ENCODE measurements at places on chromosomes 12 and 14.

DNA sequence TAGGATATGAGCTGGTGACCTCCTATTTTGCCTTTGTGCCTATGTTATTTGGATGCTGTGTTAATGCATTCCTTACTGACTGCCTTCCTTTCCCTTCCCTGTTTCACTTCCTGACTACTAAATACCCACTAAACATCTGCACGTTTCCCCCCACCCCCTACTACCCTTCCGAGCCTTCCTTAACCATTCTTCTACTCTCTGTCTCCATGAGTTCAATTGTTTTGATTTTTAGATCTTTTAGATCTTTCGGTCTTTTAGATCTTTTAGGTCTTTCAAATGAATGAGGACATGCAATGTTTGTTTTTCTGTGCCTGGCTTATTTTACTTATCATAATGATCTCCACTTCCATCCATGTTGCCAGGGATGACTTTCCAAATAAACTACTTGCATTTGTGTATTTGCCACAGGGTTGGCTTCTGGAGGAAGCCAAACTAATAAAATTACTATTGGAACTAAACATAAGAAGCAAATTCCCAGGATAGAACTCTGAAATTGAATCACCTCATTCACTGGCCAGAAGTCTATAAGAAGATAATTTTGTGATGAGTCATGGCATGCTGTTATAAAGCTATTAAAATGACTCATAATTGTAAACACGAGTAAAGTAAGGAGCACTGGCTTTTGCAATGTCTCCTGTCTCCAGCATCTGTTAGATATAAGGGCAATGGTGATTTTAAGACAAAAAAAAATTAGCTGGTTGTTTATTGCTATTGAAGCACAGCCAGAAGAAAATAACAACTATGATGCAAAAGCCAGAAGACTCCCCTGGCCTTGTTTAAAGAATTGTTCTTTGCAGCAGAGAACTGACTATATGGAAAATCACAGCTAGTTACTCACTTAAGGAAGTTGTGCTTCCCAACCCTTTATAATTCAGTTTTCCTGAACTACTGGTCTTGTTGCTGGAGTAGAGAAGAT, 586.3 kb downstream of the LRFN5 start:
- DNase-seq, result peak; percentile 92

GRCh38 chr12:61385771-61386170, 874.4 kb upstream of the USP15 start:
- peak; percentile 72 for DNase-seq

- DNase-seq, result no peak
Observed at GRCh38 chr12:76777765-76778216, 13.9 kb downstream of the ZDHHC17 start.

DNA sequence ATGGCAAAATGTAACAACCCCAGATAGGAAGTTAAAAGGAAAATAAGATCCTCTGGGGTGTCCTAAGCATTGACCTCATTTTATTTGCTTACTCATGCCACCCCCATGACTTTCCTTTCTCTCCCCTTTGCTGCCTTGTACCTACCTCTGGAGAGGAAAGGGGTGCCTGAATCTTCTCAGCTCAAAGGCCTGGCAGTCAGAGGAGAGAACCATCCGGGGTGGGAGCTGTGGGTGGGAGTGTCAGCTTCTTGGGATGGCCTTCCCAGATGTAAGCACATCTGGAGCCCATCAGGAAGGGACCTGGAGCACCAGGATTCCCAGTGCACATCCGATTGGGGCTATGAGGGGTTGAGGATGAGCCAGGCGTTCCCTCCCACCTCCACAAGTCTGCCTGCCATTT, 5.2 kb upstream of the ITGA5 start:
- DNase-seq, result no peak

DNA sequence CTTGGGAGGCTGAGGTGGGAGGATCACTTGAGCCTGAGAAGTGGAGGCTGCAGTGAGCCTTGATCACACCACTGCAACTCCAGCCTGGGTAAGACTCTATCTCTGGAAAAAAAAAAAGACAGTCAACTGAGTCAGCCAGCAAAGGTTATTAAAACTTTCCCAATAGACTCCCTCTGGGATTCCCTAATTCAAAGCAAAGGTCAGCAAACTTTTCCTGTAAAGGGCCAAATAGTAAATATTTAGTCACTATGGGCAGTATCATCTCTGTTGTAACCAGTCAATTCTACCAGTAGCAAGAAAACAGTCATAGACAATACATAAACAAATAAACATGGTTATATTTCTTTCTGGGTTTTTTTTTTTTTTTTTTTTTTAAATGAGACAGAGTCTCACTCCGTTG, 122.5 kb downstream of the IPO8 start:
- no peak for DNase-seq
